ENCODE measurements at places on chromosomes 16 and 17. TPM values are rescaled to one million over a fixed set of nuclear protein-coding genes. Genes with fewer than 3 reads are reported as not detected.

Gene TVP23A
- total RNA-seq = 0.21 TPM

Gene PPM1E
- 0.02 TPM for total RNA-seq

Gene MT3
- total RNA-seq = 0.34 TPM

Gene GIT1
- 86.8 TPM for total RNA-seq

Gene PRR29
- total RNA-seq = 0.31 TPM

Gene TSNAXIP1
- total RNA-seq = 0.65 TPM

Gene PPP1R27
- total RNA-seq = 0.27 TPM

Gene METTL9
- 105 TPM for total RNA-seq

Gene CCDC144A
- 0.95 TPM for total RNA-seq

Gene NACA2
- total RNA-seq = not detected

Gene CDRT4
- total RNA-seq = 1.6 TPM

Gene TM4SF5
- total RNA-seq = 0.77 TPM

Gene CX3CL1
- 0.07 TPM for total RNA-seq

Gene CACNB1
- 4.1 TPM for total RNA-seq

Gene KREMEN2
- total RNA-seq = 1.9 TPM

Gene PRAC2
- total RNA-seq = not detected

Gene C17orf67
- total RNA-seq = 1.8 TPM

Gene KRTAP3-1
- not detected for total RNA-seq

Gene GP1BA
- not detected for total RNA-seq

Gene VKORC1
- 127 TPM for total RNA-seq

Gene FOXF1
- 0.03 TPM for total RNA-seq

Gene MAF
- 0.26 TPM for total RNA-seq

Gene SLC4A1
- 0.02 TPM for total RNA-seq

Gene ABCA9
- total RNA-seq = not detected

Gene ALOX15B
- 0.46 TPM for total RNA-seq

Gene CCL8
- total RNA-seq = not detected

Gene ITGAL
- not detected for total RNA-seq

Gene GRIN2A
- total RNA-seq = not detected

Gene IGFALS
- not detected for total RNA-seq

Gene SPPL2C
- total RNA-seq = not detected

Gene KRT12
- not detected for total RNA-seq

Gene SPNS2
- 10.5 TPM for total RNA-seq

Gene CCL17
- not detected for total RNA-seq

Gene KRT33A
- not detected for total RNA-seq

Gene ARL17A
- total RNA-seq = 2.5 TPM

Gene OR4D2
- not detected for total RNA-seq

Gene SMTNL2
- total RNA-seq = 0.28 TPM

Gene GCGR
- 0.08 TPM for total RNA-seq

Gene EPOP
- total RNA-seq = 10.8 TPM

Gene KRTAP1-1
- not detected for total RNA-seq

Gene LLGL1
- 16.0 TPM for total RNA-seq

Gene GSG1L
- total RNA-seq = not detected

Gene CLDN7
- 2.6 TPM for total RNA-seq

Gene NEUROD2
- not detected for total RNA-seq

Gene ADAM11
- 2.2 TPM for total RNA-seq

Gene B9D1
- total RNA-seq = 44.3 TPM

Gene TEKT3
- total RNA-seq = 0.18 TPM

Gene ABCC12
- total RNA-seq = 0.05 TPM

Gene SOST
- not detected for total RNA-seq
